ENCODE measurements at places on chromosomes 1 and 21. TPM values are rescaled to one million over a fixed set of nuclear protein-coding genes. Genes with fewer than 3 reads are reported as not detected.

Gene NFASC
- polyA plus RNA-seq: 52.6 TPM

DNA sequence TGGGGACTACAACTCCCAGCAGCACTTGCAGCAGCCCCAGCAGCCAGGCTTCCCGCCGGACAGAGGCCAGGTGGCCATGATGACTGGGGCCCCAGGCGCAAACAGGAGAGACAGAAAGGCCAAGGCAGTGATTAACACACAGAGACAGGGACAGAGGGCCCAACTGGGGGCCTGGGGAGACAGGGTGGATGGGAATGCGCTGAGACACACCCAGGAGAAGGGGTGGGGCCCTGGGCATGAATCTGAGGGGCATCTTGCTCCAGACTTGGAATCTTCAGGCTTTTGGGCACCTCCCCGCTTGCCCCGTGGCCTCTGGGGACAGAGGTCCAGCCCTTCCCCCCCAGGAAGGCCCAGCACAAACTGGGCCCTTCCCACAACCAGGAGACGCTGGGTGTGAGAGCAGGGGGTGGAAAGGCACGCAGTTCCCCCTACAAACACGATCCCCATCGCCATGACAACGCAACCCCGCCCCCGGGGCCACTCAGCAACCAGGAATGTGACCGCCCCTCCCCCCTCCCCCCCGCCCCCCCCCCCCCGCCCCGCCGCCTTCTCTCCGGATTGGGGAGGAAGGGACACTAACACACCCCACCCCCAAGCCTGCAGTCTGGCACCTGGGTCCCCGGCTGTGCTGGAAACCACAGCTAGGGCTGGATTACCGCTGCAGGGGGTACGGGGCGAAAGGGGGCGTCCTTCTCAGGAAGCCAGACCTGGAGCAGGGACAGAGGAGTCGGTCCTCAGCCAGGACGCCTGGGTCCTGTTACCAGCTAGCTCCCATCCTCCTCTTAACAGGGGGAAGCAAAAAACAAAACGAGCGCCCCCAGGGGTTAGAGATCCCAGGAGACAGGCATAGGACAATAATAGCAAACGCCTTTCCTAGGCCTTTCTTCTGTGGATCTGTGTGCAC lies 4.5 kb downstream of the HDGF start:
- DNase-seq: peak; percentile 95

- no peak for DNase-seq
Observed at GRCh38 chr1:228803421-228803820, 68.1 kb downstream of the RHOU start.

GRCh38 chr1:63261736-63262458 lies 60.5 kb upstream of the FOXD3 start:
- no peak for DNase-seq

GRCh38 chr1:25091658-25092057 lies 140.6 kb downstream of the SYF2 start:
- no peak for DNase-seq

Data from ovary (tissue), 10 donors.